MG63 (cell line): ENCODE measurements at places on chromosomes 11 and 22. TPM values are rescaled to one million over a fixed set of nuclear protein-coding genes. Genes with fewer than 3 reads are reported as not detected.

Gene GLYATL1
- not detected in 2 replicates for total RNA-seq

Gene OR10A2
- total RNA-seq, result not detected in 2 replicates

Gene NRIP3
- total RNA-seq, result 11.1 and 12.7 TPM in 2 replicates

Gene MS4A6A
- not detected in 2 replicates for total RNA-seq

Gene UBQLN3
- not detected in 2 replicates for total RNA-seq

Gene ENTHD1
- total RNA-seq, result not detected in 2 replicates

Gene LMO2
- not detected in 2 replicates for total RNA-seq

Gene CRYBB3
- total RNA-seq, result 5.1 TPM in 1 of 2 replicates, not detected in the other

Gene SCT
- not detected in 2 replicates for total RNA-seq

Gene KDM4D
- 0.89 and 0.91 TPM in 2 replicates for total RNA-seq

Gene SCGB1A1
- total RNA-seq, result not detected in 2 replicates

Gene ACR
- total RNA-seq, result not detected in 2 replicates

Gene RIBC2
- 0.56 TPM in 1 of 2 replicates, not detected in the other for total RNA-seq

Gene SAA4
- not detected in 2 replicates for total RNA-seq

Gene ABCC8
- not detected in 2 replicates for total RNA-seq

Gene EIF3D
- 575 and 712 TPM in 2 replicates for total RNA-seq

Gene NPAT
- 3.3 and 8.1 TPM in 2 replicates for total RNA-seq

Gene CDC45
- total RNA-seq, result 81.8 and 89.1 TPM in 2 replicates
